CD4-positive, CD25-positive, alpha-beta regulatory T cell (primary cell): ENCODE measurements at places on chromosomes 2 and 18.

- no peak for DNase-seq
These were observed 53.1 kb downstream of the OSBPL1A start for GRCh38 chr18:24344509-24344908.

- DNase-seq: no peak
These were observed 17.9 kb downstream of the PIAS2 start for GRCh38 chr18:46899274-46899948.

DNA sequence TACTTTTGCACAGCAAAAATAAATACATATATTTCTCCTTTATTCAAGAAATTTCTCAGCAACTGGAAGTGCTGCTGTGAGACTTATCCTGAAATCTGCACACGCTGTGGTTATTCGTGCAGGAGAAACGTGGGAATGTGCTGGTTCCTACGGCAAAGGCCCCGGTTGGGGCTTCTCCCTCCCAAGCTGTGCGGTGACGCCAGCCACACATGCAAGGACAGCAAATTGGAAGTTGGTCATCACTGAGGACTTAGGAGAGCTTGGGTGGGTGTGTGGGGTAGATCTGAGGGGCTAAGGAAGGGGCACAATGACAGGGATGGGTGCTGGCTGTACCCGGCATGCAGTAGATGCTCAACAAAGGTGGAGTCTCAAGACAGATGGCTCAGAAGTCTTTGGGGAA, 16.5 kb upstream of the MTCL1 start:
- DNase-seq: no peak

- DNase-seq: no peak
These were observed 114.4 kb upstream of the NOL4 start for GRCh38 chr18:34339155-34339554.

- DNase-seq: no peak
These were observed 121.1 kb downstream of the SETBP1 start for GRCh38 chr18:44801781-44802180.

DNA sequence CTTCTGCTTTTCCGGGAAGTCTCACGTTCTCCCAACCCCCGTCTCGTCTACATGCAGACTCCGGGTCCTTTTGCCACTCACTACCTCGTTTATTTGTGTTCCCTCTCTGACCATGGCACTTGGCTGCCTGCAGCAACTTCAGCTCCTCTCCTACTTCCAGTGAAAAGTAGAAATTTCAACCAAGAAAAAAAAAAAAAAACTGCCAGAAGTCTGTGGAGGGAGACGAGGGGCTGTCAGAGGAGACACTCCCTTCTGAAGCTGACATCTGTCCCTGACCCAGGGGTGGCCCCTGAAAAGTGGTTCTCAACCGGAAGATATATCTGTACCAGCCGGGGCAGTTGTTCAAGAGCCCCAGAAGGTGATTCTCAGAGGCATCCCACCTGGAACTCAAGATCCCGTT, 742 bp upstream of the MYO5B start:
- DNase-seq: no peak

GRCh38 chr2:58918141-58918540, 677.0 kb upstream of the FANCL start:
- DNase-seq: no peak

- no peak for DNase-seq
These were observed 448.3 kb downstream of the CDH2 start for GRCh38 chr18:27728659-27729058.

GRCh38 chr2:219157396-219157795, 3.2 kb downstream of the NHEJ1 start:
- no peak for DNase-seq

DNA sequence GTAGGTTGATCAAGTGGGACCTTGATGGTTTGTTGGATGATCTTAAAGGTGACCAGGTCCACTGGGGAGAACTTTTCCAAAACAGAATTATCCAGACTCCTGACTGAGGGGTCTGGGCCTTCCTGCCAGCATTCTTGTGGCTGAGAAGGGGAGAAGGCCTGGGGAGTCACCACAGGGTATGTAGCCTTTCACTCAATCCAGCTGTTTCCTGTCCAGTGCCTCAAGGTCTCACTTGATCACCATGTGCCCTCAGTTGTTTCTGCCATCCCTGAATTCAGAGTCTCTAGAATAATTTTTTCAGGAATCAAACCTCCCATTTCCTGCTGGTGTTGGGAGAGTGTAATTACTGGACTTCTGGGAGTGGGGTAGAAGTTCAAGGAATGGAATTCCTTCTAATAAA, 54.4 kb upstream of the TANC1 start:
- no peak for DNase-seq

DNA sequence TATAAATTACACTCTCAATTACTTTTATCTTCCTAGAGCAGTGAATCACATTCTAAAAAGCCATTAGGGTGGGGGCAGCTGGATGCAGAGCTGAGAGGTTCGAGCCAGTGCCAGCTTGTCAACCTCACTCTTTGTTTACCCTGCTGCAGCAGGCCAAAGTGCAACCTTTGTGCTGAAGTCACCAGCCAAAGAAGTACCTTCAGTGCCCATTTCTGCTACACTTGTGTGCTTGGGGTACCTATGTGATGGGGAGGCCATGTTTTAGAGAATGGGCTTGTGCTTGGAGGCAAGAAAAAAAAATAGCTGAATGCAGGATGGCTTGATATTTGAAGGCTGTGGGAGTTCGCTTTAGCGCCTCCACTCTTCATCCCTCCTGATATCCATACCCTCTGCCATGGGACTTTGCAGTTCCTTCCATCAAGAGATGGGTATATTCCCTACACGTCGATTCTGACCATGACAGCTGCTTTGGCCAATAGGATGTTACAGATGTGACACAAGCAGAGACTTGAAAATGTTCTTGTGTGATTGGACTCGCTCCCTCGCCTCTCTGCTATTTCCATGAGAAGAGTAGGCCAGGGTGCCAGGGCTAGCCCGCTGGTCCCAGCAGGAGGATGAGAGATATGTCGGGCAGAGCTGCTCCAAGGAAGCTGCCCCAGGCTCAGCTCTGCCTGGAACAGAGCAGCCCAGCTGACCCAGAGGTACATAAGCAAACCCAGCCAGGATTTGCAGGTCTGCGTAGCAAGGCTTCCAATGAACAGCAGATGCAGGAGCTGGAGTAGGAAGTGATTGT, 12.7 kb upstream of the FZD5 start:
- no peak for DNase-seq

- DNase-seq: peak; percentile 26
These were observed 1.7 kb downstream of the RBMS1 start for GRCh38 chr2:160491911-160492371.

DNA sequence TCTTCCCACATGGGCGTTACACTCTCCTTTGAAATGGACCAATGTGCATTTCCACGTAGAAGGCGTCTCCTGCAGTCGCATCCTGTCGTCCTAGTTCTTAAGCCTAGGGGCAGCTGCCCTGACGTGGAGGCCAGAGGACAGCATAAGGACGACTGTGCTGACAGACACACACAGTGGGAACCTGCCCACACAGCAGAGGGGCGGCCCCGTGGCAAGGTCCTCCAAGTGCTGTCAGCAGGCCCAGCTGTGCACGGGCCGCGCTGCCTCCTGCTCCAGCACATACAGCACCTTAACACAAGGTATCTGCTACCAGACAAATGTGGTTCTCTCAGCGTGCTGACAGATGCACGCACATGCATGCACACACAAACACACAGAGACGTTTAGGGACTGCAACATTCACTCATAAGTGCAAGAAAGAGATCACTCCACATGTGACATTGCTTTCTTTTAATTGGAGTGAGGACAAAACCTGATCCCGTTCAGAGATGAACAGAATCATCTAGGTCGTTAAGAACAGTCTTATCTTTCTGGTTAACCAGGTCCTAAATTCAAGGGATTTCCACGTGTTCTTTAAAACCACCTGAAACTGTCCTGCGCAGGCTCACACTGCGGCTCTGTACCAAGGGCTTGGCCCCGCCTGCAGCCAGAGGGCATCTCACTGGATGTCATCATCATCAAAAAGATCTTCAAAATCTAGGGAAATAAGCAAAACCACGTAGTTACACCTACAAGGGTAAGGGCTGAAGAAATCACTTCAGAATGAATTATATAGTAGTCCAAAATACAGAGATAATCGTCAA, 5.5 kb downstream of the COPS9 start:
- DNase-seq: no peak

GRCh38 chr2:19125901-19126680, 232.3 kb downstream of the OSR1 start:
- no peak for DNase-seq

DNA sequence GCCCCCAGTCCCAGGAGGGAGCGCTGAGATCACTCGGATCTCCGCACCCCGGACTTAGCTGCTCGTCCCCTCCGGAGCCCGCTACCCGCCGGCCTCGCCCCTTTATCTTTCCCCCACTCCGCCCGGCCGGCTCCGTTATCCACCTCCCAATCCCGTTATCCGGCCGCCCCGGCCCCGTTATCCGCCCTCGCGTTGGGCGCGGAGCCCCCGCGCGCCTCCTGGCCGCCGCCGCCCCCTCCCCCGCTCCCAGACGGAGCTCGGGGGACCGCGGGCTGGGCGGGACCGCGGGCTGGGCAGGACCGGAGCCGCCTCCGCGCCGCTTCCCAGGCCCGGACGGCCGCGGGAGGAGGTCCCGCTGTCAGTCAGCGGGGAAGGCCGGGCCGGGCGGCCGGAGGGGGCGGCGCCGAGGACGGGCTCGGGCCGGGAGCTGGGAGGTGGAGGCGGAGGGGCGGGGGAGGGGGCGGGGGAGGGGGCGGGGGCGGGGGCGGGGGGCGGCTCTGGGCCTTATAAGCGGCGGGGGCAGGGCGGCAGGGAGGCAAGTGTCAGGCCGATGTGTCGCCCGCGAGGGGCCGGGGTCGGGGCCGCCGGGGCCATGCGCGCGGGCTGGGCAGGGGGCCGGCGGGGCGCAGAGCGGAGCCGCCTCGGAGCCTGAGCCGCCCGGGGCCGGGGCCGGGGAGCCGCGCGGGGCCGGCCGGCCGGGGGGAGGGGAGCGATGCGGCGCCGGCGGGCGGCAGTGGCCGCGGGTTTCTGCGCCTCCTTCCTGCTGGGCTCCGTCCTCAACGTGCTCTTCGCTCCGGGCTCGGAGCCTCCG, at the start of gene PKDCC:
Gene PKDCC, plus strand, starts transcription at position 534 of the 811 bp plus-strand sequence. Its CDS starts 179 bp downstream, at position 713.
- no peak for DNase-seq

DNA sequence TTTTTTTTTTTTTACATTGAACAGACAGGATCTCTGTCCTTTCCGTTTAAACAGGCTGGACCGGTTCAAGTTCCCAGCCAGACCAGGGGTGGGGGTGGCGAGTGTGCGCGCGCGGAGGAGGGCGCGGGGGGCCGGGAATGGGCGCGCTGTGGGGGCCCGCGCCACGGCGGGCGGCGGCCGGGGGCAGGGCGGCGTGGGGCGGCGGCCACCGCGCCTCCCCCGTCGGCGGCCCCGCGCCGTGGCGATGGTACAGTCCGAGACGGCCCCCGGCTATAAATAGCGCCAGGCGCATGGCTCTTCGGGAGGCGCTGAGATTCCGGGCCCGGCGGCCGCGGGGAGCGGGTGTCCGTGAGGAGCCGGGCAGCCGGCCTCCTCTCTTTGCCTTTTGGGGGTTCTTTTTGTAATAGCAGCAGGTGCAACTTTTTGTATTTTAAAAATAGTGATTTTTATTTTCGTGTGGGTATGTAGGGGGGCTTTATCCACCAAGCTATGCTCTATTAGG, 430 bp upstream of the CELF4 start:
- no peak for DNase-seq

DNA sequence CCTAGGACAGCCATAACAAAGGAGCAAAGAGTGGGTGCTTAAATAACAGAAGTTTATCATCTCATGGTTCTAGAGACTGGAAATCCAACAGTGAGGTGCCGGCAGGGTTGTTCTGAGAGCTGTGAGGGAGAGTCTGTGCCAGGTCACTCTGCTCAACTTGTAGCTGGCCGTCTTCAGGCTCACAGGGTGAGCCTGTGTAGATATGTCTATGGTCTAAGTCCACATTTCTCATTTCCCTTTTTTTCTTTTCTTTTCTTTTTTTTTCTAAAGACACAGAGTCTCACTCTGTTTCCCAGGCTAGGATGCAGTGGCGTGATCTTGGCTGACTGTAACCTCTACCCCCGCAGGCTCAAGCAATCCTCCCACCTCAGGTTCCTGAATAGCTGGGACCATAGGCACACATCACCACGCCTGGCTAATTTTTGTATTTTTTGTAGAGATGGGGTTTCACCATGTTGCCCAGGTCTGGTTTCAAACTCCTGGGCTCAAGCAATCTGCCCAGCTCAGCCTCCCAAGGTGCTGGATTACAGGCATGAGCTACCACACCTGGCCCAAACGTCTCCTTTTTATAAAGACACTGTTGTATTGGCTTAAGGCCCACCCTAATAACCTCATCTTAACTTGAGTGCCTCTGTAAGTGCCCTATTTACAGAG, 142.2 kb downstream of the SP3 start:
- DNase-seq: no peak

DNA sequence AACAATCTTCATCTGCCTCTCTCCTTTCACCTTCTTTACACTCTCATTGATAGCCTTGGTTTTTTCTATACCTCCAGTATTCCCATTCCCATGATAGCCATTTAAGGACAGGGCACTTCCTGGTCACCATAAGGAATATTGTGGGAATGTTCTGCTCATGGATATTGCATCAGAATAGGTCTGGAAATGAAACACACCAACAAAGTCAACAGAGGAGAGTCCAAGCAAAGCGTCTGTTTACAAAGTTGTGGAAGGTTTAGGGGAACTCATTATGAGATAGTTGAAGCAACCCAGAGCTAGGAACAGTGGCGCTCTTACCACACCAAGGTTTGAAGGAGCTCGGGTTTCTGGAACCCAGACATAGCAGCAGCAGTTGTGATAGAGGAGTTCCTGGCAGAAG, 150.3 kb upstream of the TNP1 start:
- no peak for DNase-seq

GRCh38 chr2:1990724-1991123, 246.4 kb upstream of the PXDN start:
- DNase-seq: no peak

- no peak for DNase-seq
These were observed 232.9 kb downstream of the LNPK start for GRCh38 chr2:175769200-175769599.

DNA sequence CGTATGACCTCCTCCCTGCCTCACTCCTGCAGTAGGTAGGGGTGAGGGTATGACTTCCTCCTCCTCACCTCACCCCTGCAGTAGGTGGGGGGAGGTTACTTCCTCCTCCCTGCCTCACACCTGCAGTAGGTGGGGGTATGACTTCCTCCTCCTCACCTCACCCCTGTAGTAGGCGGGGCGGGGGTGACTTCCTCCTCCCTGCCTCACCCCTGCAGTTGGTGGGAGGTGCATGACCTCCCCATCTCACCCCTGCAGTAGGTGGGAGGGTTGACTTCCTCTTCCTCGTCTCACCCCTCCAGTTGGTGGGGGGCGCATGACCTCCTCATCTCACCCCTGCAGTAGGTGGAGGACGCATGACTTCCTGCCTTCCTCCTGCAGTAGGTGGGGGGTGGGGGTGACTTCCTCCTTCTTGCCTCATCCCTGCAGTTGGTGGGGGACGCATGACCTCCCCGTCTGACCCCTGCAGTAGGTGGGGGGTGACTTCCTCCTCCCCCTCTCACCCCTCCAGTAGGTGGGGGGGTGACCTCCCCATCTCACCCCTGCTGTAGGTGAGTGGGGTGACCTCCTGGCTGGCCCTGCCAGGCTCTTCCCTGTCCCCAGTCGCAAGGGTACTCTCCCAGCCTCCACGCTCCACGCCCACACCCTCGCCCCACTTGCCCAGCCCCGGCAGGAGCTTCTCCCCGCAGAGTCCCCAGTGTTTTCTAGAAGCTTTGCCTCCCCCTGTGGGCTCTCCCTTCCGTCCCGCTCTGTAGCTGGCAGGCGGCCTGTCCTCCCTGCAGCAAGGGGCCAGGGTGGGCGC, 39.3 kb downstream of the TSHZ1 start:
- DNase-seq: no peak
